ENCODE measurements at places on chromosomes 6 and 20.
A peak's percentile ranks its signal among the peaks of the same experiment; 100 is the strongest.

- DNase-seq, result no peak
These were observed 54.6 kb downstream of the GMPR start for GRCh38 chr6:16292942-16293341.

GRCh38 chr6:38062066-38062465 is 242.5 kb downstream of the ZFAND3 start:
- DNase-seq, result no peak

GRCh38 chr20:1815502-1816085 is 79.6 kb upstream of the SIRPA start:
- DNase-seq, result peak; percentile 50

GRCh38 chr6:160519133-160519532 is 144.9 kb downstream of the LPA start:
- no peak for DNase-seq

GRCh38 chr6:135030532-135031178 is 24.0 kb downstream of the HBS1L start:
- no peak for DNase-seq

- no peak for DNase-seq
These were observed 4.7 kb downstream of the PPP1R18 start for GRCh38 chr6:30681766-30682142.

DNA sequence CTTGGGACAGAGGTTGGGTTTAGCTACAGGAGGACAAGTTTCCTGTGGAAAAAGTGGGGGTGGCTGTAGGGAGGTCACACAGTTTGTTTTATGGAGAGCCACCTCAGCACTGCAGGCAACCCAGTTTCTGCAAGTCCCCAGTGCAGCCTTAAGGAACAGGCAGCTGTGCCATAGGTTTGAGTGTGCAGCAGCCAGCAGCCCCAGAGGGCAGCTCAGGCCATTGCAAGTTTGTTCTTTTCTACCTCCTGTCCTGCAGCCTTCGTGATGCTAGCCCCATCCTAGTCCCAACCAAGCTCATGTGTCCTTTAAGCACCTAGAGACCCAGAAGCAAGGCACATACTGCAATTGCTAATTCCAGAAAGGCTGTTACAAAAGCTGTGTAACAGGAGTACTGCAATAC is 58.8 kb downstream of the ZBTB9 start:
- DNase-seq, result no peak

GRCh38 chr6:42241915-42242314 is 24.3 kb upstream of the MRPS10 start:
- DNase-seq, result no peak

GRCh38 chr6:105867277-105867676 is 218.9 kb upstream of the PRDM1 start:
- DNase-seq, result no peak

DNA sequence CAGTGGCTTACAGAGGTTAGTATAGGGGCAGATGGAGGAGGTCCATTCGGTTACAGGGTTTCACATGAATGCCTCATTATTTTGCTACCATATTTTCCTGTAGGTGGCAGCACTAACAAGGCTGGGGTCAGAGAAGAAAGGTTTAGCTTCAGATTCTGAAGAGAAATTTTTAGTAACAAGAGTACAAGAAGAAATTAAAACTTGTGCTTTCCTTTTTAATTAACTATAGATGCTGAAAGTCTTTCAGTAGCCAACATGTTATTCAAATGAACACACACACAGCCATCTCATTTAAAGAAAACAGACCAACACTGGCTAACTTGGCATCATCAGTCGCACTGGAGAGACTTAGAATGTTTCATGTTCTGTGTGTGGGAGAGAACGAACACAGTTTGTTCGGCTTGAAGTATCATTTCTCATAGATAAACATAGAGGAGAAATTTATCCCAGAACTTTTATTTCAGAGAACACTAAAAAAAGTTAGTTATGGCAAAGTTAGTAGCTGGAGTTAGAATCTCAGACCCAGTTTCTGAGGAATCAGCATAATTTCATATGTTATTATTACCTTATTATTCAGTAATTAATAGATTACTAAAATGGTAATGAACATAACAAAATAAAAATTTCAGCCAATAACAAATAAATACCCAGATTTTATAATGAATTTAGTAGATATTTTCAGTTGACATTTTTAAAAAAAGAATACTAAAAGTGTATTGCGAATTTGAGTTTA is 314.0 kb upstream of the RSPO3 start:
- DNase-seq, result peak; percentile 48

DNA sequence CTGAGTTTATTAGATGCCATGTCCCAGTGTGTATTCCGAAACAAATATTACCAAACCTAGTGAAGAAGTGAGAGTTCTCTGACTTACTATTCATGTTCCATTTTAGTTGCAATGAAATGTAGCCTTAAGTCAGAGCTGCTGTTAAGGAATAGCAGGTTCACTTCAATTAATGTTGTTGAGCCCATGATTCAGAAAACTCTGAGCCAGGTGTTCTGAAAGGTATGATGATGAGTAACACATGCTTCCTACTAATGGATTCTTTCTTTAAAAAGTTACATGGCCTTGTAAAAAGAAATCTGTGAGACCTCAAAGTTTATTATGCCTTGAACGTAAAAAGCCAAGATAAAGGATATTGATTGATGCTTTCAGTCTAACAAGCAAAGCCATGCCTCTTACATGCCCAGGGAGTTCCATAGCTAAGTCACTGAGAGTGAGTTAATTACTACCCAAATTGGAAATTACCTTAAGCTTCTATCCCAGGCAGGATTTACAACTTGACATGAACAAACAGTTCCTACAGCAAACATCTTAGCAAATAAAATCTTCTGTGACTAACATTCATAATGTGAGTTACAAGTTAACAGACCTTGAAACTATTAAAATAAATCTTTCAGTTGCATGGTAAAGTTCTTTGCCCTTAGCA is 122.9 kb downstream of the AKAP7 start:
- no peak for DNase-seq

DNA sequence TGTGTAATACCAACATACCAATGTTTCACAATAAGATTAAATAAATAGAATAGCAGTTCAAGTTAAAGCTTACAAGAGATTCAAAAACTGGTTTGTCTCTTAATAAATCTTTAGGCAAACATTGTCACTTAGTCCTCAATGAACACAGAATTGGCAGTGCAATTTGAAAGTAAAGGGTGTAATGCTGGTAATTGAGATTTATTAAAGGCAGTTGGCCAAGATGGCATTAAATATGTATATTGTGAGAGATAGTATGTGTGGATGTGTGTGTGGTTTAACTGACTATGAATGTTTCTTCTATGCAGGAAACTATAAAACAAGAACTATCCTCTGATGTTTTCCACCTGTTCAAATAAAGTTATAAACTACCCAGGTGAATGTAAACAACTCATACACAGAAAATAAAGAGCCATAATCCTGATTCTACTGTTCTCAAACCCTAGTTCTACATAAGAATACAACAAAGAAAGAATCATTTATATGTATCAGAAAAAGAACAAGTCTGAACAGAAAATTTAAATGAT is 267.9 kb upstream of the PTCHD4 start:
- DNase-seq, result no peak

DNA sequence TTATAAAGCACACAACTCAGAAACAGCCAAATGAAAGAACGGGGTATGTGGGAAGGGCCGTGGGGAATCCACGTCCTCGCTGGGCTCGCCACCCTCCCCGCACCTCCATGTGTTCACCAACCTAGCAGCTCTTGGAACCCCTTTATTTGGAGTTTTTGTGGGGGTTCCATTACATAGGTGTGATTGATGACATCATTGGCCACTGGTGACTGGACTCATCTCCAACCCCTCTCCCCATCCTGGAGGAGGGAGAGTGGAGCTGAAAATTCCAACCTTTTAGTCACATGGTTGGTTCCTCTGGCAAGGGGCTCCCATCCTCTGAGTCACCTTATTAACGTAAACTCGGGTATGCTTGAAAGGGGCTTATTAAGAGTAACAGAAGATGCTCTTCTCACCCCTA is 592.0 kb upstream of the FLRT3 start:
- no peak for DNase-seq

GRCh38 chr6:16711546-16712254 is 49.6 kb downstream of the ATXN1 start:
- no peak for DNase-seq

- DNase-seq, result no peak
These were observed 13.9 kb downstream of the TMEM151B start for GRCh38 chr6:44284121-44284520.

- no peak for DNase-seq
These were observed 93.8 kb downstream of the GPR63 start for GRCh38 chr6:96743496-96743895.

DNA sequence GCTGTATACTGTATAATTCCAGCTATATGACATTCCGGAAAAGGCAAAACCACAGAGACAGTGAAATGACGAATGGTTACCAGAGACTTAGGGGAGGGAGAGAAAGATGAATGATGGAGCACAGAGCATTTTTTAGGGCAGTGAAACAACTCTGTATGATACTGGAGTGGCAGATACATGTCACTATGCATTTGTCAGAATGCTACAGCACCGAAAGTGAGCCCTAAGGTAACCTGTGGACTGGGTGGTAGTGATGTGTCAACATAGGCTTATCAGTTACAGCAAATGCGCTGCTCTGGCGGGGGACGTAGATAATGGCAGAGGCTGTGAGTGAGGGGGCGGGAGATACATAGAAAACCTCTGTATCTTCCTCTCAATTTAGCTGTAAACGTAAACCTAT is 201.3 kb upstream of the SSTR4 start:
- DNase-seq, result no peak

DNA sequence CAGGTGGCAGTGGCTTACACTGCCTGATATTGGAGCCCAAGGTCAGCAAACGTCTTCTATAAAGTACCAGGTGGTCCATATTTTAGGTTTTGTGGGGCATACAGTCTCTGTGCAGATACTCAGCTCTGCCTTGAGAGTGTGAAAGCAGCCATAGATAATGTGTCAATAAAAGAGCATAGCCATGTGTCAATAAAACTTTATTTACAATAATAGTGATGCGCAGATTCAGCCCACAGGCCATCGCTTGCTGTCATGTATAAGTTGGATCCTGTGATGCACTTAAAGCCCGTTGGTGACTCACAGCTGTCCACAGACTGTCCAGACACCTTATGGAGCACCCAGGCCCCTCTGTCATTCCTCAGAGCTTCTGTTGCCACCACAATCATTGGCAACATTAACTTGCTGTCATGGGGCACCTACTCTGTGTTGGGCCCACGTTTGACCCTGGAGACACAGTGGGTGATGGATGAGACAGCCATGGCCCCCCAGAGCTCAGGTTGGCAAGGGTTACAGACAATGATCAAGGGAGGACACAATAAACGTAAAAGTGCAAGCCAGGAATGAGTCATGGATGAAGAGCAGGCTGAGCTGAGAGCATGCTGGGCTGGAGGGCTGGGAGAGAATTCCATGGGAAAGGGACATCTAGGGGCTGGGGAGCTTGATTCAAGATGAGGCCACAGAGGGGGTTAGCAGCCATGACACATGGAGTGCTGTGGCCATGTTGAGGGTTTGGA is 173.6 kb downstream of the TAF4 start:
- DNase-seq, result no peak

DNA sequence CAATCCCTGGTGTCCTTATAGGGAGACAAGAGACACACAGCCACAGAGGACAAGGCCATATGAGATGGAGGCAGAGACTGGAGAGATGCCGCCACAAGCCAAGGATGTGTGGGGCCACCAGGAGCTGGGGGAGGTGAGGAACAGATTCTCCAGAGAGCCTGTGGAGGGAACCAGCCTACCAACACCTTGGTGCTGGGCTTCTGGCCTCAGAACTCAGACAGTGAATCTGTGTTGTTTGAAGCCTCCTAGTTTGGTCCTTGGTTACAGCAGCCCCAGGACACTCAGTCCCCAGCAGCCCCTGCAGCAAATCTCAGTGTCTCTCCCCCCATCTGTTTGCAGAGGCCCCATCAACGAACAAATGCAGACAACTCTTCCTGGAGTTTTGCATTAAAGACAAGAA is 73.2 kb upstream of the BHLHE23 start:
- DNase-seq, result no peak

DNA sequence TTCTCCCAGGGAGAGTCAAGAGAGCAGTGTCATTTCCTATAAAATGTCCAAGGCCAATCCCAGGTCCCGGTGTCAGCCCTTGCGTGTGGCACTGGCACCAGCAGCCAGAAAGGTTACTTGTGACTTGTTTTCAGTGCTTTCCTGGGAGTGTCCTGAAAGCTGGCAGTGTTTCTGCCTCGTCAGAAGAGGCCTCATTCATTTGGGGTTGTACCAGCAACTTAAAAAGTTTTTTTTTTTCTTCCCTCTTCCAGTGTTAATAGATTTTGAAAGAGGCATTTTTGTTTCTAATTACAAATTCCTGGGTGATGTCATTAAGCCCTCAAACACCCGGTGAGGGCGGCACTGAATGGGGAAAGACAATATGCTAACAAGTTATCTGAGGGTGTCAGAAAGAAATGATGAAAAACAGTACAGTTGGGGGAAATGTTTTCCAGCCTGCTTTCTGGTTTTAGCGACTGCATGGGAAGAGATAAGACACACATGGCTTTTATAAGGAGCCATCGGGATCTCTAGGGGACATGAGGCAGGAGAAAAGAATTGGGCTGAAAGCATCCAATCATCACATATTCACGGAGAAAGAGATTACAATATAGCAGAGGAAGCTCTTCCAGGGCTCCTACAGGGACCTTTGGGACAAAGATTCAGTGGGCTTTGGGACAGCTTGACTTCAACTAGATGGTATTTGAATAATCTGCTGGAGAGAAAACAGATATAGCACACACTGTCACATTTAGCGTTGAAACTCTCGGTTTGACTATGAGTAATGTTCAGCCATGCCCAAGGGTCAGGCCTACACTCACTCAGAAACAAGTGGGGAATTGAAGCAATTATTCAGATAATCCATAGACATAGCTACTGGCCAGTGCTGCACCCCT is 153.0 kb downstream of the BCAS1 start:
- no peak for DNase-seq

GRCh38 chr6:106102967-106103727 is 17.0 kb downstream of the PRDM1 start:
- DNase-seq, result no peak

- DNase-seq, result no peak
These were observed 72.0 kb upstream of the INSM1 start for GRCh38 chr20:20295621-20296498.

GRCh38 chr6:32529697-32530430 is at the start of gene HLA-DRB5:
Gene HLA-DRB5, minus strand, starts transcription at chr6:32530287. Its CDS starts 63 bp downstream, at chr6:32530224.
- DNase-seq, result peak; percentile 1

DNA sequence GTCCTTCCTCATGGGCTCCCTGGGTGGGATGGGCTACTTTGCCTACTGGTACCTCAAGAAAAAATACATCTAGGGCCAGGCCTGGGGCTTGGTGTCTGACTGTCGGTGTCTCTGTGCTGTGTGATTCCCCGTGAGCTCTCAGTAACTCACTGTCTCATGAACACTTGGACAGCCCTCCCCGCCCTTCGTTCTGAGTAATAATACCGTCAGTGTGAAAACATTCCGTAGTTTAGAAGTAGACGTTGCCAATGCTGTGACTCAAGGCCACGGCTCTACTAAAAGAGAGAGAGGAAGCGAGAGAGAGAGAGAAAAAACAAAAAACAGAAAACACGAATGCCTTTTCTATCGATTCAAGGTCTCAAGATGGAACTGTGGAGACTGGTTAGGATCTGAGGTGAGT is 31.8 kb downstream of the FITM2 start:
- DNase-seq, result no peak

GRCh38 chr20:11047559-11047958 is 373.8 kb upstream of the JAG1 start:
- DNase-seq, result no peak

Data from brain (organoid and tissue), 16 donors.